ENCODE measurements at places on chromosomes 1 and 21. TPM values are rescaled to one million over a fixed set of nuclear protein-coding genes. Genes with fewer than 3 reads are reported as not detected.

DNA sequence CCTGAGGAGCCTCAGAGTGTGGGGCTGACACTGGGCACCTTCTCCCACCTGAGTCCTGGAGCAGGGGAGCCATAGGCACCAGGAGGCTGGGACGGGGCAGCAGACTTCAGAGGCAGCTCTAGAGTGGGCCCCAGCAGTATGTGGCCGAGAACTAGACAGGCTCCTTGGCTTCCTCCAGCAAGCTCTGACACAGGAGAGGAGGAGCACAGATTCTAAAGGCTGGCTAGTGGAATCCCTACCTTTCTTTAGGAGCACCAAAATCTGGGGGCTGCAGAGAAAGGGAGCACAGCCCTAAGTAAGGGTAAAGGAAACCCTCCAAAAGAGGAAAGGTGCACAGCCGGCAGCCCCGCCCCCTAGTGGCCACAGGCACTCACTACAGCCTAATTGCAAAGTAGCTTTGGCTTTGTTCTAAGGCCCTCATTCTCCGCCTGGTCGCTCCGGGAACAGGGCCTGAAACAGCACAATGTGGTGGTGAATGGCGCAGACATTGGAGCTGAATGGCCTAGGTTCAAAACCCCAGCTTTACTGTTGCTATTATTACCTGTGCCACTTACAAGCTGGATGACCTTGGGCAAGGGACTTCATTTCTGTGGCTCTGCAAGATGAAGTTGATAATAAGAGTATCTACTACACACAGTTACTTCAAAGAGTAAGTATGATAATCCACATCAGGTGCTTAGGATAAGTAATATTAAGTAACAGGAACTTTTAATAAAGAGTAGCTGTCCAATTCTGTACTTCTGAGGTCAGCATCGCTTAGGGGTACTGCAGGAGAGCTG, 8.8 kb upstream of the GUCA2A start:
- peak; percentile 74 for DNase-seq
- H3K4me1 ChIP-seq = peaks cover 17% of the 10 kb centered on the region
- no peaks in the 10 kb centered on the region for H3K27me3 ChIP-seq
- H3K4me3 ChIP-seq = no peak overlapping the region
- peak overlapping the region; percentile 86 for H3K27ac ChIP-seq

GRCh38 chr21:45592208-45592619, 50.0 kb upstream of the SLC19A1 start:
- H3K4me1 ChIP-seq = no peaks in the 10 kb centered on the region
- H3K27me3 ChIP-seq = peaks cover 3% of the 10 kb centered on the region
- peak; percentile 34 for DNase-seq
- H3K4me3 ChIP-seq = no peak overlapping the region
- no peak overlapping the region for H3K27ac ChIP-seq

DNA sequence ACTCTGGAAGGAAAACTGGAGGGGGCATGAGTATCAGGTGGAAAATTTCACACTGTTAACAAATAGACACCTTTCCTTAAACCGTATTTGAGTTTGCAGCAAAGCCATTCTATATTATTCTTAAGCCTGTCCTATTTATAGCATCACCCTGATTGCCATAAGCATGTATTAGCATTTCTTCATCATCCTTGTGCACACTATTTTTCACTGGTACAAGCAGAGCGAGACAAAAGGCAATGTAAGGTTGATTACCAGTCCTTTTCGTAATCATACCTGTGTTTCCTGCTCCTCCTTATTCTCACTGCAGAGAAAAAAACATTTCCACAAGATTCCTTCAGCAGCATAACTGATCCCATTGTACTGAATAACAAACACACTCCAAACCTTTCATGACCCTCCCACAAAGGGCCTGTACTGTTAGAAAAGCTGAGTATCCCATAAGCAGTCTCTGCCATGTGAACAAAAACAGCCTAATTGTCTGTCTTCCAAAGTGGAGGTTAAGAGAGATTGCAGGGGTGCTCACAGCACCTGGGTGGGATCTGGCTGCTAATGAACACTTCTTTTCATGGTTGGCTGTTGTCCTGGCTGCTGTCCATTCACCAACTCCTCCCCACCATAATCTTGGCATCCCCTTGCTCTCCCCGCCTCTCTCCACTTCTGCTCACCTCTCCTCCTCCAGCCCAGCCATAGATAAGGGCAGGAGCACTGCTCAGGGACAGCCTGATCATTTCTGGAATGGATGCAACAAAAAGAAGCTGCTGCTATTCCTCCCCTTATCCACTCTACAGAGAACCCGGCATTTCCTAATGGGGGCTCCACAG, 30.4 kb downstream of the VTCN1 start:
- DNase-seq = no peak
- H3K27ac ChIP-seq = peak overlapping the region; percentile 81
- peaks cover 6% of the 10 kb centered on the region for H3K4me1 ChIP-seq
- H3K36me3 ChIP-seq = no peaks in the 10 kb centered on the region
- no peak overlapping the region for H3K4me3 ChIP-seq

DNA sequence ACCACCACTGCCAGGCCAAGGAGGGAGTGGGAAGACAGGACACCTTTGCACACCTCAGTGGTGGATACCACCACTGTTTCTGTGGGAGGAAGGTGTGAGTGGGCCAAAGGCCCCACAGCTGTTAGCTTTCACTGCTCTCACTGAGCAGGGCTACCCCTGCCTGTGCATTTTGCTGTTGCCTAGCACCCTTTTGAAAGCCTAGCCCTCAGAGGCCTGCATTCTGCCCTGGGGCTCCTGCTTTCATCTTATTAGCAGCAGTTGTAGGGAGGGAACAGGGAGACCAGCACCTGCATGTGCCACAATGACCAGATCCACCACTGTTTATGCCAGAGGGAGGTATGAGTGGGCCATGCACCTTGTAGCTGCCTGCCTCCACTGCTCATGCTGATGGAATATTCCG, 110.9 kb upstream of the C21orf91 start:
- H3K27me3 ChIP-seq = no peaks in the 10 kb centered on the region
- H3K36me3 ChIP-seq = no peaks in the 10 kb centered on the region
- H3K4me3 ChIP-seq = no peak overlapping the region
- DNase-seq = no peak
- no peak overlapping the region for H3K27ac ChIP-seq

DNA sequence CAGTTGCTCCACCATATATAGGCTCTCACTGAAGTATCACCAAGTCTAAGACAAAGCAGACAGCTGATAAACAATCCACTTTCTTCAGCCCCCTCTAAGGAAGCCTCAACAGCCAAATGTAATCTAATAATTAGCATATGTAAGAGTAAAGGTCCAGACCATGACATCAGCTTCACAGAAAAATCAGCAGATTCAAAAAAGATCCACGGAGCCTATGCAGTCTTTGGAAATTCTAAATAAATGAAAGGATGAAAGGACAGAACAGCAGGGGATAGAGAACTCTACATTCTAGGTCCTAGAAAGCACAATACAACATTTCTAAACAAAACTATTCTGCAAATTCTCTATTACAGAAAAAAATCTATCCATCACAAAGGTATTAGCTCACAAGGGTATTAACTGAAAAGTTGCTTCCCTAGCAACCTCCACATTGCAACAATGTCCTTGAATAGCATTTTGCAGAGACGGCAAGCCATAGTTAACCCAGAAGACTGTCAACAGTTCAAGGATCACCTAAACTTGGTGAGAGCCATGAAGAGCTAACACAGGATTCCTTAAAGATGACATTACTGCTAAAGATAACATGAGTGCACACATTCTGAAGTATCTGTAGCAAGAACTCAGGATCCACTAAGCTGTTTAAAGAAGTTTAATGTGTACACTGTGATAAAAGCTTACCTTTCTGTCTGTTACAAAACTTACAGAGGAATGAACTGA, 74.3 kb downstream of the SIPA1L2 start:
- H3K36me3 ChIP-seq = no peaks in the 10 kb centered on the region
- H3K27me3 ChIP-seq = no peaks in the 10 kb centered on the region
- DNase-seq = no peak
- H3K4me3 ChIP-seq = no peak overlapping the region

GRCh38 chr1:62391369-62391971, 45.4 kb upstream of the USP1 start:
- no peaks in the 10 kb centered on the region for H3K27me3 ChIP-seq
- no peak overlapping the region for H3K4me3 ChIP-seq
- no peaks in the 10 kb centered on the region for H3K36me3 ChIP-seq
- H3K27ac ChIP-seq = no peak overlapping the region

DNA sequence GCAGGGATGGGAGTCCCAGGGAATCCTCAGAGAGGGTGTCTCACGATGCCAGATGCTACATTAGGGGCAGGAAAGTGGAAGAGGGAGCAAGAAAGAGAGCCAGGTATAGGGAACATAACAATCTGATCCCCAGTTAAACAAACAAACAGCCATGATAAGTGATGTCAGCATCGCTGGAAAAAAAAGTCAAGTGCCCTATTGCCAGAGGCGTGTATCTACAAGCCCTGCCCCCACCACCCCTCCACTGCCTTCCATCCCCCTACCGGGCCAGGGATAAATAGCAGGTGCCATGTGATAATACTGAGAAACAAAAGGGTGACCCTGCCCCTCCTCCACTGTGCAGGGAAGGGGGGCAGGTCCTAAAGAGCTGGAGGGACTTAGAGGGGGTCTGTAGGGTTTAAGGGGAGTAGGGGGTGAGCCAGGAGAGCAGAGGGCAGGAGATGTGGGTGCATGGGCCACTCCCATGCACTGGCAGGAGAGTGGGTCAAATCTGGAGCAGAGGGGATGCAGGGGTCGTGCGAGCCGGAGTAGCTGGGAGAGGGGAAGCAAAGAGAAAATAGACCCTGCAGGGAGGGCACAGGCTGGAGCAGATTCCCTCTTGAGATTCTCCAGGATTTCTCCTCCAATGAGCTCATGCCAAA, 3.4 kb downstream of the SLC26A9 start:
- no peaks in the 10 kb centered on the region for H3K36me3 ChIP-seq
- H3K27me3 ChIP-seq = peaks cover 51% of the 10 kb centered on the region
- H3K27ac ChIP-seq = no peak overlapping the region
- DNase-seq = no peak

Gene BATF3
- total RNA-seq = 1.0 TPM

GRCh38 chr1:167839009-167839408, 74.9 kb downstream of the ADCY10 start:
- no peak overlapping the region for H3K4me3 ChIP-seq
- no peaks in the 10 kb centered on the region for H3K4me1 ChIP-seq
- no peak overlapping the region for H3K27ac ChIP-seq
- no peaks in the 10 kb centered on the region for H3K27me3 ChIP-seq
- no peak for DNase-seq

DNA sequence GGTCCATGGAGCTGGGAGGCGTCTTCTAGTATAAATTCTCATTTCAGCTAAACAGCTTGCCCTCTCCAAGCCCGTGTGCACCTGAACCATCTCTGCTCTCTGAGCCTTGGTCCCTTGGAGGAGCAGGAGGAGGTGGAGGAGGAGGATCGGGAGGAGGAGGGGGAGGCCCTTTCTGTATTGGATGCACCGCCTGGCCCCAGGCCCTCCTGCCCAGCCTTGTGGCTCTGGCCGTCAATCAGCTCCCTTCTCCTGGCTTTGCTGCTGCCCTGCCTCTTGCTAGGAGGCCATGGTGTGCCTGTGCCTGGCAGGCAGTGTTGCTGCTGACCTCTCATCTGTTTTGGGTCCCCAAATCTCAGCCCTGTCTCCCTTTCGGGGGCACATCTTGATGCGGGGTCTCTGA, 9.0 kb downstream of the COL18A1 start:
- no peaks in the 10 kb centered on the region for H3K36me3 ChIP-seq
- H3K4me1 ChIP-seq = peaks cover 18% of the 10 kb centered on the region
- H3K4me3 ChIP-seq = no peak overlapping the region
- H3K27ac ChIP-seq = no peak overlapping the region
- no peaks in the 10 kb centered on the region for H3K27me3 ChIP-seq
- no peak for DNase-seq

- H3K4me3 ChIP-seq = no peak overlapping the region
- peaks cover 30% of the 10 kb centered on the region for H3K4me1 ChIP-seq
- H3K36me3 ChIP-seq = no peaks in the 10 kb centered on the region
These were observed 8.2 kb upstream of the ARHGEF10L start for GRCh38 chr1:17531343-17531681.

Gene ADGRB2
- 4.9 TPM for total RNA-seq

- H3K27me3 ChIP-seq = no peaks in the 10 kb centered on the region
- no peaks in the 10 kb centered on the region for H3K4me1 ChIP-seq
- H3K27ac ChIP-seq = no peak overlapping the region
- H3K4me3 ChIP-seq = no peak overlapping the region
- DNase-seq = no peak
- H3K36me3 ChIP-seq = no peaks in the 10 kb centered on the region
These were observed 134.5 kb upstream of the MROH9 start for GRCh38 chr1:170800812-170801211.

DNA sequence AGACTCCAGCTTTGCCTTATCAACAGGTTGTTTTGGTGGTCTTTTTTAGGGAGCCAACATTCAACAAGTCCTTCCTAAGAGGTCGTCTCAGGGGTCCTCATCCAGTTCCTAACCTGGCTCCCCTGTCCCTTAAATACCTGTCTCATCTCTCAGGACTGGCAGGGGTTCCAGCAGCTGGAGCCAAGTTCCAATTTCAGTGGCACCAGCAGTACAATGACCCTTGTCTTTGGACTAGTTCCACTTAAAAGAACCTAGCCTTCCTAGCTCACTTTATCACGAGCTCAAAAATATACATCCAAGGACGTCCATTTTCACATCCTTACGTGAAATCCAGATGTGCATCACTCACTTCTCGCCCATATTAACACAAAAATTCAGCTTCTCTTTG, 18.7 kb upstream of the TRAF3IP3 start:
- no peaks in the 10 kb centered on the region for H3K4me1 ChIP-seq
- no peaks in the 10 kb centered on the region for H3K36me3 ChIP-seq
- H3K27ac ChIP-seq = no peak overlapping the region
- no peak for DNase-seq
- H3K27me3 ChIP-seq = no peaks in the 10 kb centered on the region
- H3K4me3 ChIP-seq = no peak overlapping the region

- DNase-seq = no peak
- H3K36me3 ChIP-seq = no peaks in the 10 kb centered on the region
- H3K4me1 ChIP-seq = no peaks in the 10 kb centered on the region
- H3K27ac ChIP-seq = no peak overlapping the region
- H3K4me3 ChIP-seq = no peak overlapping the region
- H3K27me3 ChIP-seq = no peaks in the 10 kb centered on the region
These were observed 10.7 kb upstream of the SLC2A5 start for GRCh38 chr1:9079988-9080704.

DNA sequence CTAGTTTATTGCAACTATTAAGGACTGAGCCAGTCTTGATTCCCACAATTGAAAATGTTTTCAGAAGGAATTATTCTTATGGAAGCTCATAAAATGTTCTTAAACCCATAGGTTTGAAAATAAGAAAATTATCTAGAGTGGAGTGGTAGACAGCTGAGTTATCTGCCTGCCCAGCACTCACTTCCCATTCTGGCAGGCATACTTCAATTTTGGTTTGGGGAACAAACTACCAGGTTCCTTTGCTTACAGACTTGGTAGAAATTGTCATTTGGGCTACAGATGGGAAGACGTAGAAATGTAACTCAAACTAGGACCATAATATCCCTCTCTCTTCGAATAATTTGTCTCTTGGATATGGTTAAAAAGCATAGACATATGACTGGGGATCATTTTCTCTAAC, 18.4 kb downstream of the JUN start:
- no peaks in the 10 kb centered on the region for H3K36me3 ChIP-seq
- DNase-seq = no peak
- no peaks in the 10 kb centered on the region for H3K27me3 ChIP-seq
- H3K4me1 ChIP-seq = no peaks in the 10 kb centered on the region
- no peak overlapping the region for H3K4me3 ChIP-seq

GRCh38 chr1:63189677-63190076, 132.7 kb upstream of the FOXD3 start:
- DNase-seq = no peak
- no peaks in the 10 kb centered on the region for H3K27me3 ChIP-seq
- no peaks in the 10 kb centered on the region for H3K4me1 ChIP-seq
- no peak overlapping the region for H3K4me3 ChIP-seq
- H3K27ac ChIP-seq = no peak overlapping the region

Gene RGS5
- 69.3 TPM for total RNA-seq
